ENCODE measurements at places on chromosomes 11 and 22.

- H3K4me1 ChIP-seq, result peaks cover 52% of the 10 kb centered on the region
- H3K36me3 ChIP-seq, result peaks cover 27% of the 10 kb centered on the region
- no peaks in the 10 kb centered on the region for H3K27me3 ChIP-seq
Observed at GRCh38 chr22:39940757-39941305, 19.4 kb upstream of the TMA7B start.

- H3K4me1 ChIP-seq, result peaks cover 33% of the 10 kb centered on the region
- H3K4me3 ChIP-seq, result peak overlapping the region; percentile 76
- H3K27ac ChIP-seq, result peak overlapping the region; percentile 95
- H3K36me3 ChIP-seq, result peaks cover 9% of the 10 kb centered on the region
- DNase-seq, result no peak
- H3K27me3 ChIP-seq, result no peaks in the 10 kb centered on the region
Observed at GRCh38 chr11:66479394-66480116, 679 bp upstream of the DPP3 start.

- no peak for DNase-seq
- no peak overlapping the region for H3K27ac ChIP-seq
- no peaks in the 10 kb centered on the region for H3K36me3 ChIP-seq
- no peak overlapping the region for H3K4me3 ChIP-seq
- H3K4me1 ChIP-seq, result no peaks in the 10 kb centered on the region
Observed at GRCh38 chr11:67045314-67045713, 11.3 kb upstream of the RHOD start.

GRCh38 chr11:30919389-30920152 is 333.4 kb upstream of the MPPED2 start:
- no peak overlapping the region for H3K4me3 ChIP-seq
- no peaks in the 10 kb centered on the region for H3K4me1 ChIP-seq
- no peak for DNase-seq
- no peak overlapping the region for H3K27ac ChIP-seq
- H3K27me3 ChIP-seq, result no peaks in the 10 kb centered on the region

DNA sequence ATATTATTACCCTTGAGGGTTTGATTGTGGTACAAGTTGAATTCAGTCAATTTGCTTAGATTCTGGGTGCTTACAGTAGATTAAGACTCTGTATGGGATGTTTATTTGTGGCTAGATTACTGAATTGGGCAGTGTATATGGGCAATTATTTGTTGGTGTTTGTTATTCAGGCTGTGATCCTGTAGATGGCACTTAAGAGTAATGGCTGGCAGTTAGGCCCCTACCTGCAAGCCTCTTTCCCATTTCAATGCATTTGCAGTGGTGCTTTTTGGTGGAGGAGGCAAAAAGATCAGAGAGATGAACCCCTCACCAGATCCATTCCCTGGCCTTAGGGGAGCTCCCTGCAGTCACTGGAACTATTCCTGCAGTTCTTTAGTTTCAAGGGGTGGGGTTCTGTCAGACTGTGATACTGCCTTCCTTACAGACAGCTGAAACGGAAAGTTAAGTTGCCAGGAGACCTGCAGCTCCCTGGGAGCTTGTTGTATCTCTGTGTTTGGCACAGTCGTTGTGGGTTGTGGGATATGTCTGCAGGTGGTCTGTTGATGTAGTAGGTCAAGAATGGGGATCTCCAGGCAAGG is 199.5 kb downstream of the AASDHPPT start:
- peak overlapping the region; percentile 37 for H3K27ac ChIP-seq
- no peak overlapping the region for H3K4me3 ChIP-seq
- no peaks in the 10 kb centered on the region for H3K36me3 ChIP-seq
- H3K27me3 ChIP-seq, result no peaks in the 10 kb centered on the region
- peak; percentile 25 for DNase-seq

GRCh38 chr11:88359541-88359940 is 22.0 kb upstream of the CTSC start:
- H3K4me3 ChIP-seq, result no peak overlapping the region
- DNase-seq, result peak; percentile 42
- no peaks in the 10 kb centered on the region for H3K27me3 ChIP-seq
- H3K27ac ChIP-seq, result peak overlapping the region; percentile 61
- no peaks in the 10 kb centered on the region for H3K36me3 ChIP-seq

Measured in DND-41 (cell line).